Astrocyte of the spinal cord (primary cell): ENCODE measurements at places on chromosomes 2 and 18.

DNA sequence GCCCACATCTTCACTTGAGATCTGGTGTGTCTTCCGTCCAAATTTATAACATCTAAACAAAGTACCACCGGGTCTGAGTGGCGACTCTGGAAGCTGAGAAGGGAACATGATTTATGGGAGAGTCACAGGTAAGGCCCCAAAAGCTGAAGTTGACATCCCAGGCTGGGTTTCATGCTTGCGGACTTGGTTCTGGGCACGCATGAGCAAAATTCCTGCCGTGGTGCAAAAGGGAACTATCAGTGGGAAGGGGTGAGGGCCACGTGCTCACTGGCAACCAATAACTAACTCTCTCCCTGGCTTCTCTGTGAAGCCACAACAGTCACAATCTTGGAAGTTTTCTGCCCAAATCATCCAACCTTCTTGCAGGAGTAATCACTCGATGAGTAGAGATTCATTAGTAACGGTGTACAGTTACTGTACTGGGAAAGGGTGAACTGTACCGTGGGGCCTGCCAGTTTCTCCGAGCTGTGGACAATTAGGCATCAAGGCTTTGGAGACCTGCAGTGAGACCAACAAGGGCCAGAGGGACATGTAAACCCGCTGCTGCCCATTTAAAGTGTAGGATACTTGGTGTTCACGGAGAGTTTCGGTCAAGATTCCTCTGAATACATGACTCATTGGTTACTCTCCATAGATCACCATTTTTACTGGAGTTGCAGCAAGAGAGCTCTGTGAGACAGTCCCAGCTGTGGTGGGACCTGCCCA is 69.4 kb upstream of the ASB18 start:
- no peak for DNase-seq

DNA sequence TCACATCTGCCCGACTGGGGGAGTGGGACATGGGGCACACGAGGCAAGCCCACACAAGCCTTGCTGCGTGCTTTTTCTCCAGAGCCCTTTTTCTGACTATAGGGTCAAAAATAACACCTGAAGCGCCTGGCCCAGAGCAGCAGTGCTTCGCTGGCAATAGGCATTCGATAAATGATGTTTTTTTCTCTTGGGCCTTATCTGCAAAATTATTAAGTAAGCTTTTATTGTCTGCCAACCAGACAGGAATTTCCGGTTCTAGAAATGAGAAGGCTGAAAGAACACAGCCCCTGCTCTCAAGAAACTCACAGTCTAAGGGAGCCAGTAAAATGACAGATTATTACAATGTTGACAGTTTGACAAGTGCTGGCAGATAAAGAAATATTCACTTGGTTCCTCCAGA is 2.7 kb upstream of the TMBIM1 start:
- no peak for DNase-seq

- DNase-seq = no peak
Measured at GRCh38 chr2:240402566-240403272, 32.7 kb upstream of the GPC1 start.

- no peak for DNase-seq
Measured at GRCh38 chr2:198066597-198066996, 262.2 kb downstream of the PLCL1 start.

DNA sequence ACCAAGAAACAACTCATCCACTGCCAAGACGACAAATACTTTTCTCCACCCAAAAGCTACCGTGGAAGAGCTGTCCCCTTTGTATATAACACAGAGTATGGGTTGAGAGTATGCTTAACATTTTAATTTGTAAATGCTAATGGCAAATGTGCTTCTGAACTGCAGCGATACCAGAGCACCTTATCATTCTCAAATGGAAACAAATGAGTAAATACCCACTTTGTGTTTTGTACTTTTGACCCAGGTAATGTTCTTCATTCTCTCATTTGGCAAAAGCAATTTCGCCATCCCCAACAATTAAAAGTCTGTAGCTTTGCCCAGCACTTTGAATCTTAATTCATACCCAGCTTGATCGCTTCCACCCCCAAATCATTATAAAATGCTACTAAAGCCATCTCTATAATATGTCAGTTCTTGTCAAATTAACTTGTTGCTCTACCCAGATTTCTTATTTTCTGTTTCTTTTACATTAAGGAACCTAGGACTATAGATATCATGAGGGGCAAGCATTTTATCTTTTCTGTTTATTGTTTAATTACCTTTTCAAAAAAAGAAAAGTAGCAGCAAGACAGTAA is 6.2 kb upstream of the POU3F3 start:
- peak; percentile 28 for DNase-seq

GRCh38 chr2:3403587-3404334 is 24.3 kb downstream of the TRAPPC12 start:
- no peak for DNase-seq

GRCh38 chr18:52337276-52337675 is 2.7 kb upstream of the DCC start:
- peak; percentile 64 for DNase-seq

- DNase-seq = no peak
Measured at GRCh38 chr2:88764141-88764849, 72.8 kb downstream of the RPIA start.

GRCh38 chr2:26081556-26081955 is 47.7 kb downstream of the RAB10 start:
- no peak for DNase-seq

GRCh38 chr2:216501854-216502253 is 3.2 kb downstream of the RPL37A start:
- DNase-seq = no peak

GRCh38 chr2:156784020-156784701 is 348.0 kb downstream of the GPD2 start:
- no peak for DNase-seq

DNA sequence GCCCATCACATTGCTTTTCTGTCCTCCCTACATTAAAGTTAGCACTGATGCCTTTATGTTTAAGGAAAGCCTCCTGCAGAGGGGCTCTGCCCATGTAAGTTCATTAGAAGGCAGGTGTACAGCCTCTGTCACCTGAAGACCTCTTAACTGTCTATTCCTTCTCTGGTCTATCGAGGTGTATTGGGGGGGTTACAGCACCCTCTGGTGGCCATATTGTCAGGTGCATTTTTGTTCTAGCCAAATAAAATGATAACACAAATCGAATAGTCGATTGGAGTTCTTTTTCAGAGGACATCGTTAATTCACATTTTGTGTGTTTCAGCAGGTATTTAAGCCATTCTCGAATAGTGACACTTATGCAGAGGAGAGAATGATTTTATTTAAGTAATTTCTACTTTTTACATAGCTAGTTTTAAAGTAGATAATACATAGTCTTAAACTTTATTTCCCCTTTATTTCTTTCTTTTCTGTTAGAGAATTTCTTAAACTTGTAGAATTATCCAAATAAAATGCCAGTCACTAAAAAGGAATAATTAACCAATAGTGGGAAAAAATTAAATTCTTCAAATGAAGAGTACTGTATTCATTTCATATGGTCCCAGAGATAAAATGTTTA is 136.8 kb downstream of the NEDD4L start:
- DNase-seq = peak; percentile 56

GRCh38 chr18:70503060-70503459 is 214.2 kb downstream of the SOCS6 start:
- DNase-seq = no peak

DNA sequence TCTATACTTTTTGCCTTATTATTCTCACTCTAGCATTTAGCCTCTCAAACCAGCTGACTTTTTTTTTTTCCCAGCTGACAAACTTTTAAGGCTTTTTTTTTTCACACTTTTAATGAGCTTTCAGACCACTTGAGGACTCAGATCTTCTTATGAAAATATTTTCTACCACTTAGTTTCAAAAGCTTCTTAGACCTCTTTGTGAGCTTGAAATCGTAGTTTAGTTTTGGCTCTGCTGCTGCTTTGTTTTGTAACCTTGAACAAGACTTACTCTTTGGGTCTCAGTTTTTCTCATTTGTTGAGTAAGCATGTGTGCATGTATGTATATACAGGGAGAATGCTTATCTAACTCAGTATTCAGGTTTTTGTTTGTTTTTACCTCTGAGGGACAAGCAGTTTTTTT is 3.5 kb downstream of the NBEAL1 start:
- DNase-seq = peak; percentile 36

- peak; percentile 33 for DNase-seq
Measured at GRCh38 chr2:17719562-17720371, 33.8 kb downstream of the SMC6 start.

- DNase-seq = no peak
Measured at GRCh38 chr2:12678186-12678585, 38.5 kb upstream of the TRIB2 start.

GRCh38 chr2:169961911-169962310 is 134.7 kb downstream of the UBR3 start:
- peak; percentile 55 for DNase-seq

GRCh38 chr2:70992945-70993853 is 1.5 kb downstream of the TEX261 start:
- no peak for DNase-seq

DNA sequence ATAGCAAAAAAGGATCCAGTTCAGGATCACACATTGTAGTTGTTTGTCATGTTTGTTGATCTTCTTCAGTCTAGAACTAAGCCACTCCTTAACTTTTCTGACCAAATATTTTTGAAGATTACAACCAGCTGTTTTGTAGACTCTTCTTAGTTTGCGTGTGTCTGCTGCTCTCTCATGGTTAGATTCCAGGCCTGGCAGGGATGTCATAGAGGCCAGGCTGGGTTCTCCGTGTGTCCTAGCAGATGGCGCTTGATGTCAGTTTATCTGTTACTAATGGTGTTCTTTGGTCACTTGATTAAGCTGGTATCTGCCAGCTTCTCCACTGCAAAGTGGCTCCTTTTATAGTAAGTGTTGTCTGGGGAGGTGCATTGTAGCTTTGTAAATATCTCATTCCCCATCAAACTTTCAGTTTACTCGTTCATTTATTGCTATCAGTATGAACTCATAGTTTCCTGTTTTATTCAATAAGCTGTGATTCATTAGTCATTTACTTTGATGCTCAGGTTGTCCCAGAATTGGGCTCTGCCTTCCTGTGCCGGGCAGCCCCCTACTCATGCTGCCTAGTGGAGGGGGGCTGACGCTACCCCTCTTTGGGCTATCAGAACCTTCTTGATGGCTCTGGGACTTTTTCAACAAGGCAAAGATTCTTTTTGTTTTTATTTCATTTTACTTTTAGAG is 42.1 kb downstream of the GRHL1 start:
- DNase-seq = no peak

- no peak for DNase-seq
Measured at GRCh38 chr2:11100130-11100529, 55.1 kb upstream of the SLC66A3 start.

DNA sequence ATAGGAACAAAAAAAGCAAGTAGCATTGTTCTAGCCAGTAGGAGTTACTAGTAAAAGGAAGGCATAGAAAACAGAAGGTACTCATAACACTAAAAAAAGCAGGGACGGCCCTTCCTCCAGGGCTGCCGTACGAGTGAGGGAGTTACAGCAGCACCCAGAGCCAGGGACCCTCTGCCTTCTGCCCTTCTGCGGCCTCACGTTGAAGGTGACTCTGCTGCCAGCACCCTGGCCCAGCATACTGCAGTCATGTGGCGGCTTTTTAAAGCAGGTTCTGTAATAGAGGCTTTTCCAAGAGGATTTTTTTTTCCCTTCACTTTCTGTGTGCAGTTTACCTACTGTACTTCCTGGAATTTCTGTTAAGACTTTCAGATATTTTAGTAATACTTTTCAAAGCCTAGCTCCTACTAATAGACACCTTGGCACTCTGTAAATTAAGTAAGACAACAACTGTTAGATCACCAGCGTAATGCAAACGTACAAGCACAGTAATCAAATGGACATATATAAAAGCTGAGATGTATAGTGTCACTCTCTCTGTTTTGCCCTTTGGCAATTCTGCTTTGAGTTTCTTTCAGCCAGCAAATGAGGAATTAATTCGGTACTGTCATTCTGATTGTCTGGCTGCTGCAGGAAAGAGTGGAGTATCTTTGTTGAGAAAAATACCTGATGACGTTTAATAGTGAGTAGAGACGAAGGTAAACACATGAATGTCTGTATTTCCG is 161.5 kb downstream of the PTGR3 start:
- no peak for DNase-seq

- DNase-seq = no peak
Measured at GRCh38 chr2:182068811-182069210, 83.2 kb downstream of the PPP1R1C start.

GRCh38 chr2:44777537-44777936 is 164.0 kb upstream of the SIX3 start:
- DNase-seq = no peak

- DNase-seq = no peak
Measured at GRCh38 chr2:3405876-3406275, 26.4 kb downstream of the TRAPPC12 start.

DNA sequence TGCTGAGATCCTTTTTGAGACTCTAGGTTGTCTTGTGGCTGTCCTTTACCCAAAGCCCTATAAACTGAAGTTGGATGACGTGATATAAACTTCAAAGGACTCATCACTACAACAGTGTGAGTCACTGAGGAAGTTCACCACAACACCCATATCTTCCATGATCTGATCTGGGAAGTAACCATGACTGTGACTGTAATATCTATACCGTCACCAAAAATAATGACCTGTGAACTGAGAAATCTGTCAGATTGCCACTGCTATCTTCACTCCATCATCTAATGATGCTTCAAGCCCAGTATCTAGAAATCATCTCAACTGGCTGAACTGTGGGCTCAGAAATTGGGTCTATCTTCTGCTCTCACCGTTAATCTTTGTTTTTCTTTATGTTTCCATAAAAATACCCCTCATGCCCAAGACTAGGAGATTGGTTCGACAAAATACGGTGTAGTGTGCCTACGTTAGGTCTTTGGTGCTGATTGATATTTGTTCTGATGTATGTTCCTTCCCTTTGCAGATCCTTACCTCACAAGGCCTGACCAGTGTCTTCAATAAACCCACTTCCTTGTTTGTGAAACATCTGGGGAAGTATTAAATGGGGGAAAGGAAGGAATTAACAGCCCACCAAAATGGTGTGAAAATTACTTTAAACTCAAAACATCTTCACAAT is 78.2 kb downstream of the MYL12B start:
- DNase-seq = no peak

DNA sequence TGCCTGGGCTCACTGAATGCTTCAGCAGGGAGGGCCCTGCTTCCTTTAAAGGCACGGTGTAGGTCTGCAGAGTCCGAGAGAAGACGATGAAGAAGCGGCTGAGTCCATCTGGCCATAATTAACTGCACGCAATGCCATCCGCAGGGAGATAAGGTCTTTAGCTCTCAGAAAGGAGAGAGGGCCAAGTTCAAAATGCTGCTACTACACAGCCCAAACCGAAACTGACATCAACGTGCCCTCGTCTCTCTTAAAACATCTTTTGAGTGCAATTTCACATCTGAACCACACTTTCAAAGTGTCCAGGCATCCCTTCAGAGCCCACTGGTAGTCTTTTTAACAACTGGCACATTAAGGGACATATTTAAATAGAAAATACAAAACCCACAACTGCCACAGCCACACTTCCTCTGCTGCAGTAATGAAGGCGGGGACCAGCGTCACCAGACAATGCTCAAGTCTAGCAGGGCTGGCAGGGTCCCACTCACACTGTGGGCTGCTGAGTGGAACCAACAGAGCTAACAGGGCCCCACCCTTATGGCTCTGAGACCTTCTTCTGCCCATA is 35.8 kb downstream of the ST3GAL5 start:
- DNase-seq = no peak

GRCh38 chr18:2889761-2890192 is 43.0 kb downstream of the EMILIN2 start:
- DNase-seq = peak; percentile 27
